Stimulated activated CD8-positive, alpha-beta memory T cell treated with anti-CD3 and anti-CD28 coated beads, Interleukin-15, amount 100 ng/mL, for 48 hours (primary cell): ENCODE measurements at places on chromosomes 2 and 18.
A peak's percentile ranks its signal among the peaks of the same experiment; 100 is the strongest.

GRCh38 chr2:109226128-109226527, 97.1 kb downstream of the SH3RF3 start:
- DNase-seq, result no peak

GRCh38 chr2:88307817-88308216, 137.7 kb downstream of the THNSL2 start:
- DNase-seq, result no peak

- DNase-seq, result no peak
These were observed 278.4 kb downstream of the LRRTM1 start for GRCh38 chr2:80026040-80026729.

- no peak for DNase-seq
These were observed 41.5 kb upstream of the C1D start for GRCh38 chr2:68104111-68104835.

DNA sequence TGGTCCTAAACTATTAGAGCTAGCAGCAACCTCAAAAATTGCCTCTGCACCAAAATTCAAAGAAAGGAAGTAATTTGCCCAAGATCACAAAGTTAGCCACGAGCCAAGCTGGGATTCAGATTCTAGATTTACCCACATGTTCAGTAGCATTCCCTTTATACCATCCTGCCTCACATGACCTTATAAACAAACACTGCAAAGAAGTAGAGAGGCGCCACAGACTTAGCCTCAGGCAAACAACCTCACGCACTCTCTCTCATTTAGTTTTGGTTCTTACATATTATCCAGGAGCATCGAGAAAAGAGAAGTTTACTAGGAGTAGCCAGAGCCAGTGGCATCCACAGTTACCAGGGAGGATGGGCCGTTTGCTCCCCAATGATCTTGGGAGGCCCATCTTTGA, 226.6 kb downstream of the OSR1 start:
- DNase-seq, result no peak

DNA sequence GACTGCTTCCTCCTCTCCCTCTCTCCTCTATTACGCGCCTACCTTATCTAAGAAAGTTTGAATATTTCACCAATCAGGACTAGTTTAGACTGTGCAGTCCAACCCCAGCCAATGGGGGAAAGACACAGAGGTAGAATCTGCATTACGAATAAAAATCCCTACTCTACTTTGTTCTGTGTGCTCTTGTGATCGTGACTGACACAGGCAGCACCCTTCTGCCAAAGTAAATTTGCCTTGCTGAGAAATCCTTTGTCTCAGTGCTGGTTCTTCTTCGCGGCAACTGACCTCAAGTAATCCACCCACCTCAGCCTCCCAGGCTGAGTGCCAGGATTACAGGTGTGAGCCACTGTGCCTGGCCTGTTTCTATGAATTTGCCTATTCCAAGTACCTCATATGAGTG, 8.6 kb upstream of the CDCA7 start:
- DNase-seq, result no peak

- no peak for DNase-seq
These were observed 638 bp downstream of the ZNF521 start for GRCh38 chr18:25351280-25351775.

GRCh38 chr2:83251321-83251872, 1207.7 kb downstream of the SUCLG1 start:
- DNase-seq, result no peak

DNA sequence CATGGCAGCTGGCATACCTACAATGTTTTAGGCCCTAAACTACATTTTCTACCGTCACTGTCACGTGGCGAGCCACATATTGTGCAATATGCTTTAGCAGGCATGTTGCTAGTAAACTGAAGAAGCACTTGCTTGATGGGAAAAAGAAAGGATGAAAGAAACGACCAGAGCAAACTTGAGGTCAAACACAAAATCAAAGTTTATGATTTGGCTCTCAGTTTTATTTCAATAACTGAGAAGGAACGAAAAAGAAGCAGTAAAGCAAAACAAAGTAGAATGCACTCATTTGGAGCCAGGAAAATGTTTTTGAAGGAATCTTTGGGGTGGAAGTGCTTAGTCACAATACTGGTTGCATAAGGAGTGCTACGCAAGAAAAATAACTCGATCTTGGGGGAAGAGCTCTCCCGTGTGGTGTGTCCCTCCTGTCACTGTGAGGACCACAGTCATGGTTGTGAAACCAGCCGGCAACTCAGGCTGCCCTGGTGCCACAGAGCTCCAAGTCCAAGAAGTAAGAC, 349.8 kb downstream of the RBM43 start:
- no peak for DNase-seq

- peak; percentile 52 for DNase-seq
These were observed 65.8 kb downstream of the SUMO1 start for GRCh38 chr2:202172439-202173211.

- no peak for DNase-seq
These were observed 89.0 kb upstream of the SERTAD2 start for GRCh38 chr2:64742678-64743077.

GRCh38 chr2:72138011-72138881, 9.4 kb downstream of the CYP26B1 start:
- DNase-seq, result no peak

- no peak for DNase-seq
These were observed 108.3 kb upstream of the NOSTRIN start for GRCh38 chr2:168694173-168694572.

GRCh38 chr2:109371481-109372170, 242.1 kb downstream of the SEPTIN10 start:
- DNase-seq, result no peak

DNA sequence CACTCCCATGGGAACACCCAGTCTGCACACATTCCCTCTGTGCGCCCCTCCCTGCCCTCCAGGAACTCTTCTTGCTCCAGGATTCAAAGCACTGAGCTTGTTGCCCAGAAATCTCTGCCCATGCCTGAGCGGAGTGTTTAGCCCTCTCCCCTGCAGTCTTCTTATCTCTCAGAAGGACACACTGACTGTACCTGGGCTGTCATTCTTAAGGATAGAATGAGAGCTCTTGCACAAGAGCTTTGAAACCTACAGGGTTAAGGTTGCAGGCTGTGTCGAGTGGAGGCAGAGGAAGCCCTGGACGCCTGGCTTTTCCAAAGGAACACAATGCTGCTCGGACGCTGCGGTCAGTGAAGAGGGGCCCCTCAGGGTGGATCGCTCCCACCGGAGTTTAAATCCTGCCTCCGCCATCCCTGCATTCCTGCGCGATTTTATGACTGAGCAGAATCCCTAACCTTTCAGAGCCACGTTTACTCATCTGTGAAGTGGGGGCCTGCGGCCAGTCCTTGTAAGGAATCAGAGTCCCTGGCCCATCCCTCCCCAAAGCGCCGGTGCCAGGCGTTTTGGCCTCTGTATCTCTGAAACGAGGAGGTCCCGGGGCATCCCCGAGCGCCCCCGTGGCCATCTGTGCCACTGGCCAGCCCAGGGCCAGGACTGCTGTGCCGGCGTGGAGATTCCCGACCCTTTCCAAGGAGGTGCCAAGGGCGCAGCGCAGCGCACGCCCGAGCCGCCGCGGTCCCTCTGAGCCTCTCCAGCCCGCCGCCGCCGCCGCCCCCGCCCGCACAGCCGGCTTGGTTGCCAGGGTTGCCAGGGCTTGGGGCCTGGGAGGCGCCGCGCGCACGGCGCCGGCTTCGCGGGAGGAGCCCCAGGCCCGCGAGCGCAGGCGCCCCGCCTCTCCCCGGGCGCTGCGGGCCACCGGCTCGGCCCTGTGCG, 58.9 kb downstream of the FAM168B start:
- no peak for DNase-seq

- no peak for DNase-seq
These were observed 508.3 kb downstream of the CNTNAP5 start for GRCh38 chr2:124533226-124533954.

DNA sequence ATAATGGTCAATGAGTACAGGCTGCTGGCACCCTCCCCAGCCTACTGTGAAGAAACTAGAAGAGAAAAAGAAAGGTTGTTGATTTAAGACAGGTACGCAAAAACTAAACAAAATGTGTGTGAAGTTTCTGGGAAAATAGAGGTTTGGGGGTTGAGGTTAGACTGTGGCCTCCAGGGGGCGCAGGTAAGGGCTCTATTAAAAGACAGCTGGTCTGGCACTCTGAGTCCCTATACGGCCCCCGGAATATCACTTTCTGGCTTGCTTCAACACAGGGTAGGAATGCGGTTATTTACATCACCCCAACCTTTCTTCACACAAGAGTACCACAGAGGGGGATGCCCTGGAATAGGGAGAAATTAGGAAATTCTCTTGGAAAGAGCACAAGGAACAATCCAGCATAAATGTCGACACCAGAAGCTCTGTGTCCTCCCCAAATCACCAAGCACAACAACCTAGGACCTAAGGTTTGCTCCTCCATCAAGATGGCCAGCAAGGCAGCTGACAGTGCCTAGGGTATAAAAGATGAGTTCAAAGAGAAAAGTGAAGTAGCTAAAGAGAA, 480.8 kb upstream of the KLHL29 start:
- no peak for DNase-seq

GRCh38 chr2:60526623-60527022, 26.8 kb downstream of the BCL11A start:
- no peak for DNase-seq

DNA sequence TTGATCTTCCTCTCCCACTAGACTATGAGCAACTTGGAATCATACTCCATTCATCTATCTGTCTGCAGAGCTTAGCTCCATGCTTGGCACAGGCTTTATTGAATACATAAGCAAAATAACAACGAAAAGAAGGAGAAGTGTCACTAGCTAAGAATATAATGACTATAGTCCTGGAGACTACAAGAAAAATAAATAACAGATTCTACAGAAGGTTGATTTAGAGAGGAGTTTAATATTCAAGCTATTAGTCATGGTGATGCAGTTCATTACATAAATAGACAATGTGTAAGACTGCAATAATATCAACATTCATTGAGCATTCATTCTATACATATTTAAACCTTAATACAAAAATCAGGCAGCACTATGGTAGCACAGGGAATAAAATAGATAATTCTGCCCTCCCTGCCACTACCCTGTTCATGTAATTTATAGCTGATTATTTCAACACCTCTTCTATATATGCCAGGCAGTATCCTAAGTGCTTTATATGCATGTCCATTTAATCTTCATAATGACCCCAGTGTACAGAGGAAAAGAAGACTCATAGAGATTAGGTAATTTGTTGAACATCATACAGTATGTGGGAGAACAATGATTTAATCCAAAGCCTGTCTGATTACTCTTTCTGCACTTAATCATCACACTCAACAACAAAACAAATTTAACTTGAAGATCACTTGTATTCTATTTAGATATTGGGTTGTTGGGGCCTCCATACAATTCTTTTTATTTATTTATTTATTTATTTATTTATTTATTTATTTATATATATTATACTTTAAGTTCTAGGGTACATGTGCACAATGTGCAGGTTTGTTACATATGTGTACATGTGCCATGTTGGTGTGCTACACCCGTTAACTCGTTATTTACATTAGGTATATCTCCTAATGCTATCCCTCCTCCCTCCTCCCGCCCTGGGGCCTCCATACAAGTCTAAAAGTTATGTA, 165.3 kb downstream of the RNF152 start:
- no peak for DNase-seq

DNA sequence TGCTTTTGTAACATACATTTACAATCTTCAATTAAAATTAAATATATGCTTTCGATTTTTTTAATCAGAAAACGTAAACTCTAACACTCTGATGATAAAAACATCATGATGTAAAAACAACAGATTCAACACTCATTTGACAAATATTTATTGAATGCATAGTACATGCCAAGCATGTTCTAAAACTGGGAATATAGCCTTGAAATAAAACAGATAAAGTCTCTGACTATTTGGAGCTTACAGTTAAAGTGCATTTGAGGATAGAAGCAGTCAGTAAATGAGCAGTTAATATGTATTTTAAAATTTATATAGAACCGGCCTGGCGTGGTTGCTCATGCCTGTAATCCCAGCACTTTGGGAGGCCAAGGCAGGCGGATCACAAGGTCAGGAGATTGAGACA, 47.8 kb downstream of the TMX3 start:
- DNase-seq, result no peak

GRCh38 chr2:221254299-221254698, 317.8 kb downstream of the EPHA4 start:
- DNase-seq, result no peak

GRCh38 chr2:25294573-25295462, 46.9 kb downstream of the DNMT3A start:
- DNase-seq, result peak; percentile 66

DNA sequence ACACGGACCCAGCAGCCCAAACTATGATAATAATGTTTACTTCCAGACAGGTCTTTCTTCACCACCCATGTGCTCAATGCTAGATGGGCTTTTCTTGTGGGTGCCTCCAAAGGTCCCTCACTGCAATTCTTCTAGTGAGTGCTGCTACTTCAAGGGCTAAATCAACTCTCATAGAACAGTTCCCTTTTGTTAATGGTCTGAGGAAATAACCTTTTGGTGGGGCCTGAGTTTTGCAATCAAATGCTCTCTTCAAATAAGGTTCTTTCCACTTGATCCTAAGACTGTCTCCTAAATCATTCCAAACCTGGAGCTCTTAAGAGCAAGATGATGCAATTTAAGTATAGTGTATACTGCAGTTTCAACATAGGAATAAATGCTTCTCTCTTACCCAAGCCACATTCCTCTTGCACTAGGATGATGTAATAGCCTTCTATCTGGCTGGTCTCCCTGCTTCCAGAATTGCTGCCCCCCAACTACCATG, 6.0 kb downstream of the NEMP2 start:
- no peak for DNase-seq

- no peak for DNase-seq
These were observed 3.7 kb downstream of the INHA start for GRCh38 chr2:219575566-219576504.

- no peak for DNase-seq
These were observed 104.8 kb downstream of the PPP1R1C start for GRCh38 chr2:182090486-182090885.

DNA sequence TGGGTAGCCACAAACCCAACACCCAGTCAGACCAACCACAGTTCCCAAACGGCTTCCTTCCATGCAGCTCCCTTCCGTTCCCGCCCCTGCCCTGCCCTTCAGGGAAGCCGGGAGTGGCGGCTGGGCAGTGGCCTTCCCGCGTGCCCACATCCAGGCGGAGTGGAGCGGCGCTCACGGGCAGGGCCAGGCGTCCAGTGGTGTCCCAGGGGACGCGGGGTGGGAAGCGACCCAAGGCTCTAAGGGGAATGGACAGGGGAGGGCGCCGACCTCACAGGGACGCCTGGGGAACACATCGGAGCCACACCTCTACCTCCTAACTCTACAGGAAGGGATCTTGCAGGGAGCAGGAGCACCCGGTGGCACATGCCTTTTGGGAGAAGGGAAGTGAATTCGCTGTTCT, 225.9 kb upstream of the MGAT5 start:
- no peak for DNase-seq
